ENCODE measurements at places on chromosomes 2 and 18. TPM values are rescaled to one million over a fixed set of nuclear protein-coding genes. Genes with fewer than 3 reads are reported as not detected.

- DNase-seq: no peak
Observed at GRCh38 chr2:70733646-70734180, 34.3 kb downstream of the ADD2 start.

DNA sequence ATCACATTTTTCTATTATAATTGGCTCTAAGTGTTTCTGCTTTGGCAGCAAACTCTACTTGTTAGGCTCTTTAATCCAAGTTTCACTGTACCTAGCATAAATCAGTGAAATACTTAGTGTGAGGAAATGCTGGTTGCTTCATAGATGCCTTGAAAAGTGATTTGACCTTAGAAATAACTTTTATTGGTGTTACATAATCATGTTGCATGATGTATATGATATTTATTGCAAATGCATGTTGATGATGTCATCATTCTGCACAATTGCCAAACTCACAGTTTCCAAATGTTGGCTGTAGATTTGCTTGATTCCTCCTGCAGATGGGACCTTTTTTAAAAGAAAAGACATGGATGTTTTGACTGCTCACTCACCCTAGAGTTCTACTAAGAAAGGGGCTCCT, 137.6 kb upstream of the BCL2L11 start:
- DNase-seq: no peak

- no peak for DNase-seq
Observed at GRCh38 chr2:41579806-41580205, 468.0 kb upstream of the PKDCC start.

- no peak for DNase-seq
Observed at GRCh38 chr2:217396165-217396564, 536.3 kb upstream of the TNP1 start.

DNA sequence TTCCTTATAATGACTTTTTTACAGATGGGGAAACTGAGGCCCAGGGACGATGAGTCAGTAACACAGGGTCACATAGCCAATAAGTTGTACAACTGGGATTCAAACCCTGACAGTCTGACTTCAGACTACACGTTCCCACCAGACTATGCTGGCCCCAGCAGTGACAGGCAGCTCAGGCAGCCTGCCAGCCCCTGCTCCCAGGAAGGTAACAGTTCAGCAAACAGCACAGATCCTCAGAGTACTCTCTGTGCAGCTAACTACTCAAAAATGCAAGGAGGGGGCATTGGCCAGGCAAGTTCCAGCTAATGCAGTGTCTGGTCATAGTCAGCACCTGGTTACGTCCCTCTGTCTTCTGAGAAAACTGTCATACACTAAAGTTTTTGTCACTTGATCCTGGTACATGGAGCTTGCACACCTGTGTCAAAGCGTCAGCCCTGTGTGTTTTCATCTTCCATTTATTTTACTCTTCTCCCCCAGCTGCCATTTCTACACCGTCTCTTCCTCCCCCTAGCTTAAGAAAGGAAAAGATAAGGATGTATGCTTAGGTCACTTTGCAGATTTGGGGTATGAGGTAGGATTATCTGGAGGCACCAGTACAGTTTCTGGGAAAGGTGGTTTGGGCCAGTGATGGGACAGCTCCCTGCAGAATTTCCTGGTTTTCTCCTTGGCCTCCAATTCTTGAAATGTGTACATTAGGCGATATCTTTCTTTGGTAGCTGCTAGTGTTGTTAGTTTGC, 4.5 kb downstream of the SMARCAL1 start:
- no peak for DNase-seq

DNA sequence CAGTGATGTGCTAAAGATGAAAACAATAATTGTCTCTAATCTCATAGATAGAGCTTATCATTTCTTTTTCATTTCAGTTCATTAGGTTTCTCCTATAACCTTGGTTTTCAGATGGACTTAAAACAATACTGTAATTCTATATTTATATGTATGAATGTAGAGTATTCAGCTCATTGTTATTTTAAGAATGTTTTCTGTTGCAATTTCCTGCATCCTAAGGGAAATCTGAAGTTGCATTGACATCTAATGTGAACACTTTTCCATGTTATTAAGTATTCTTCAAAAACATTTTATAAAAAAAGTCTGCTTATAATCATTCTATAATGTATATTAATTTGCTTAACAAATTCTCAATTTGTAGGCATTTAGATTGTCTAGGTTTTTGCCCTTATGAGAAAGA, 288.9 kb downstream of the XIRP2 start:
- DNase-seq: no peak

MEP1B gene
- total RNA-seq: not detected

TOGARAM2 gene
- 2.2 TPM for total RNA-seq

IL1F10 gene
- total RNA-seq: not detected

Measured in psoas muscle (tissue), 8 donors.